HTR-8/SVneo (cell line): ENCODE measurements at places on chromosomes 12 and 14.
A peak's percentile ranks its signal among the peaks of the same experiment; 100 is the strongest.

GRCh38 chr14:71488703-71489191, 443.5 kb upstream of the RGS6 start:
- no peak for DNase-seq

GRCh38 chr12:49010092-49010668, 8.4 kb downstream of the PRKAG1 start:
- no peak for DNase-seq

- peak; percentile 72 for DNase-seq
These were observed 9.4 kb downstream of the ASPG start for GRCh38 chr14:104094709-104095425.

- no peak for DNase-seq
These were observed 108.9 kb downstream of the SSPN start for GRCh38 chr12:26304273-26304672.

- DNase-seq: no peak
These were observed 1353.2 kb downstream of the AACS start for GRCh38 chr12:126418400-126418799.

DNA sequence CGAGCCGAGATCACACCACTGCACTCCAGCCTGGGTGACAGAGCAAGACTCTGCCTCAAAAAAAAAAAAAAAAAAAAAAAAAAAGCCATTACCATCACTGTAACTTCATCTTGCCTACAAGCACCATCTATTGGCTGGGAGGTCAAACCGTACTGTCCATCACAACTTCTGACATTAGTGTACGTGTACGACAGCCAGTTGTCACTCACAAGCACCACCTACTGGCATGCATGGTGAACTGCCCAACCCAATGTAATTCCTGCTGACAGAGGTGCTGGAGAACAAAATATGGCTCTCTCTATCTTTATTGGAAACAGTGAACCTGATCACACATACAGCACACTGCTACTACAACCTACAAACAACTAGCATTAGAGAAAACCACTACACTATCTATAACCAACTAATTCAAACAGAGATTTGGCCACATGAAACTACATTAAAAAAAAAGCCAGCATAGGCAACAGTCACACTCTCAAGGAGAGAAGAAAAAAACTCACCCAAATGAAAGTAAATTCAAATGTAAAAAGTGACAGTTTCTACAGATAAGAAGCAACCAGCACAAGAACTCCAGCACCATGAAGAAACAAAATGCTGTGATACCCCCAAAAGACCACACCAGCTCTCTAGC, 82.3 kb downstream of the PUS7L start:
- DNase-seq: no peak

GRCh38 chr12:6069437-6070093, 54.9 kb downstream of the VWF start:
- no peak for DNase-seq

DNA sequence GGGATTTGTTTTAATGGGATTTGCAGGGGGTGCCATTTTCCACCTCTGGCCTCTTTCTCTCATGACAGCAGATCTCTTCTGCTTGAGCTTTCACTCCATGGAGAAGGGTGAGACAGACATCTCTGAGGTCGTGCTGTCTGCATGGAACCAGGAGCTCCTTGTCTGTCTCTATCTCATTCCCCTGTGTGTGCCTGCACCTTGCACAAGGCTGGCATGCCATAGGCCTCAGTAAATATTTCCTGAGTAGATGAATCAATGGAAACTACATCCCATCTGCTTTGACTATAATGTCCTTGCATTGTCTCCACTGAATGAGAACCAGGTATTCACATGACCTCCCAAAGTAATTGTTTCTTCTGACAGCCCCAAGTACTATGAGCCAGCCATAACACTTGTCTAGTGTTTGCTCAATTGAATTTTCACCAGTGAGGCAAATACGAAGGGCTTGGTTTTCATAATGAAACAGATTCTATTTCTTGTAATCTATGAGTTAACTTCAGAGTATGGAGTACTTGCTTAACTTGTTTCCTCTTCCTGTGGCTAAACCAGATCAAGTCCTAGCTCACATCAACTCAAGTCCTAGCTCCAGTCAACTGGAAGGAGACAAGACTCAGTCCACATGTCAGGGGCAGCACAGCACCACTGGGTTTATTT, 32.3 kb downstream of the KCNK13 start:
- DNase-seq: no peak

- DNase-seq: peak; percentile 68
These were observed 55.6 kb downstream of the HMGA2 start for GRCh38 chr12:65879878-65880277.

- DNase-seq: peak; percentile 45
These were observed 127.3 kb downstream of the RFLNA start for GRCh38 chr12:124422142-124422569.

DNA sequence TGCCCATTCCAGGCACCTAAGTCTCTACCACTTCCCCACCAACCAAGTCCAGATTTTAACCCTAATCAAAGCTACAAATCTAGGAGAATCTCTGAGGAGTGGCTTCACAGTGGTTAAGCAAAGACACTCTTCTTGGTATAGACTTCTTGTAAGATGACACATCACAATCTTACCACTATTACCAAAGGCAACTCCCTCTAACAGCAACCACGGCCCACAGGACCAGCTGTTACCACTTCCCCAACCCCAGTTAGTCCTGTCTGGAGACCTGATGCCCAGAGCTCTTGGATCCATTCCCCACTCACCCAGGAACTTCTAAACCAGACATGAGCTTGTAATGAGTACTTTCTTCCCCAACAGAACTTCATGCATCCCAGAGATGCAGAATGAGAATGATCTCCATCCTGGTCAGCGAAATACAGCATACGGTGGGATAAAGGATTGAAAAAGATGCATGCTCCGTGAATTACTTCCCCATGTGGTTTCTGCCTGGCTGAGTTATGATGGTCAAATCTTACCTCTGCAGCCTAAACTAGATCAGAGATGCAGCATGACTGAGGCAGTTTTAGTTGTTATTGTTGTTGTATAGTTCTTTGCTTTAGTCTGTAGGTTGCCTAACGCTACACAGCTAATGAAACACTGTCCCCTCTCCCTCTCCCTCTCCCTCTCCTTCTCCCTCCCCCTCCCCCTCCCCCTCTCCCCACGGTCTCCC, 87.7 kb upstream of the FOXN3 start:
- DNase-seq: no peak

DNA sequence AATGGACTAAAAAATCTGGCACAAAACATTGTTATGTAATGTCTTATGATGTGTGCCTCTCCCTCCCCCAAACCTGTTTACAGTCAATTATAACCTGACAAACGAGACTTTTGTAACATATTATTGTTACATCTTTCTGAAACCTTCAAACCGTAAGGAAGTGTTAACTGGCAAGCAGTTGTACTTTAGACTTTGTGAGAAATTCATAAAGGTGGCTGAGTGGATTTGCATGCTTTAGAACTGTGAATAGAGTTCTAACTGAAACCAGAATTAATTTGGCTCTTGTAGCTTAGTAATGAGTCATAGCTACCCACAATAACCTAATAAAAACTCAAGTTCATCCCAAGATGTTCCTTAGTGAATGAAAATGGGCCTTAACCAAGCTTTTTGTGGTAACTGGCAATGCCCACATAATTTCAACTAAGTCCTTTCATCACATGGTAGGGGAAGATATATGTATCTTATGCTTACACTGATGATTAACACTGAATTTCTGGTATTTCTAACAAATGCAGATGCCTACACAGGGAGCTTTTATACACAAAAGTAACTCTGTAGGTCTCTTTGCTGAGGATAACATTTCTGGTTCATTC, 29.7 kb downstream of the RAD9B start:
- no peak for DNase-seq

GRCh38 chr12:113479590-113480335, 8.1 kb upstream of the LHX5 start:
- DNase-seq: no peak
